ENCODE measurements at places on chromosomes 4 and X.
A peak's percentile ranks its signal among the peaks of the same experiment; 100 is the strongest.

DNA sequence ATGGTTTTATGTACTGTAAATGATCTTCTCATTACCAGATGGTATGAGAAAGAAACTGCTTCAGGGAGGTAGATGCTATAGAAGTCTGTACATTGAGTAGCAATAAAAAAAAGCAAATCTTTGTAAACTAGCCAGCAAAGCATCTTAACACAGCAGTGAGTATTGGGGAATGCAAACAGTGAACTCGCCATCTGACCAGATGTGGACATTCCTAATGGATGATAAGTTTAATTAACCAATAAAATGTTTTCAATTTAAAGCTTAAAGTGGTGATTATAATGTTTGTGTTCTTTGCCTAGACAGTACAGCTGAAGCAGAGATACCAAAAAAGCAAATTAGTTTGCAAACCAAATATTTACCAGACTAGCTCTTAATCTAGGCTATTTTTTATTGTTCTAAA lies 1144.2 kb downstream of the FAT4 start:
- DNase-seq: peak; percentile 58

GRCh38 chrX:43566170-43566569 lies 89.9 kb upstream of the MAOA start:
- DNase-seq: no peak

DNA sequence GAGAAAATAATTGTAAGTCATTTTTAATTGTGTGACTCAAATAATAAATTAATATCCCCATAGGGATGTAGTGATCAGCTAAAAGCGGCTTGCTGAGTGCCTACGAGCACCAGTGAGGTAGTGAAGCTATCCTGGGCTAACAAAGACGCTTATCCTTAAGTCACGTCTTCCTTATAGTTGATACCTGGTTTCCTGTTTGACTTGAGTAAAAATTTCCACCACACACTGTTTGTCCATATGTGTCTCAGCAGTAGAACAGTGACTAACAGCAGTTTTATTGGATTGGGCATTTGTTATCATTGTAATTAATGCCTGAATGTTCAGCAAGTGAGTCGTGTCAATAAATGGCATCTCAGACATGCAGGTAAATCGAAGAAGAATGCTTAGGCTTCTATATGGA lies 241.1 kb downstream of the GRXCR1 start:
- DNase-seq: no peak

GRCh38 chrX:81232218-81232617 lies 30.3 kb downstream of the SH3BGRL start:
- no peak for DNase-seq

DNA sequence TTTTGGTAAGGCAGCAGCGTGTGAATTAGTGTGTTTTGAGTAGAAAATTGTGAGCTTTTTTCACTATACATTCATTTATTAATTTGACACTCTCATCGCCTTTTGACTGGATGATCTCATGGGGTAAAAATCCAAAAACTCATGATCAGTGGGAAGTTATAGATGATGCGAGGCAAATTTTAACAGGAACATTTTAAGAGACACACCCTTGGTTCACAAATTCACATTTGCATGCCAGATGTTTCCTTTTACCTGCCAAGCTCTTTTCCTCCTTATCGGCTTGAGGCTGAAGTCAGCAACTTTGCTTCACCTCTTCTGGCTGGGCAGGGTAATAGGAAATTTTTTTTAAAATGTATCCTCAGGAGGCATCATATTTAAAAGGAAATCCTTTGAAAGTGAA lies 318.0 kb upstream of the HS3ST1 start:
- no peak for DNase-seq

DNA sequence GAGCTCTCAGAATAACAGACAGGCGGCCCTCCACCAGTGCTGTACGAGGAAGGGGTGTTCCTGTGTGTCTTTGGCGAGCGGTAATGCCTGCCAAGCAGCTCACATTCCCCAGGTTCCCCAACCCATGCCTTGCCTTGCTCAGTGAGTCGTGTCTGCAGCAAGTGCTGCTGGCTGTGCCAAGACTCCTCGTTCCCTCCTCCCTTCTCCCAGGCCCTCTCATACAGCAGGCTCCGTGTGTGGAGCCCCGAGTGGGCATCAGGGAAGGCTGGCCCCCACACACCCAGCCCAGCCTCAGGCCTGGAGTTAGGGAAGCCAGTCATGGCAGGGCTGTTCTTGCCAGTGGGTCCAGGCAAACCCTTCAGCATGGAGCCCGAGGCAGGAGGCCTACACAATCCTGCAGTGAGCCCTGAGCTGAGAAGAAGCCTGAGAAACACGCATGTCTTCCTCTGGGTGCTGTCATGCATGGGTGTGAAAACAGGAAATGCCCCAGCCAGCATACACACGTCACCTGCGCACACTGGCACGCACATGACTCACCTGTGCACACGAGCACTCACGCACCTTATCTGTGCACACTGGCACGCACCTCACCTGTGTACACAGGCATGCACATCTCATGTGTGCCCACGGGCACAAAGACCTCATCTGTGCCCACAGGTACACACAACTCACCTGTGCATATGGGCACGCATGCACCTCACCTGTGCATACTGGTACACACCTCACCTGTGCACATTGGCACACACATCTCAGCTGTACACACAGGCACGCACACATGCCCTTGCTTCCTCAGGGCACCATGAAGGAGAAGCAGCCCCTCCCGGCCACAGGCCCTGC lies 238.7 kb downstream of the DHRSX start:
- DNase-seq: no peak

DNA sequence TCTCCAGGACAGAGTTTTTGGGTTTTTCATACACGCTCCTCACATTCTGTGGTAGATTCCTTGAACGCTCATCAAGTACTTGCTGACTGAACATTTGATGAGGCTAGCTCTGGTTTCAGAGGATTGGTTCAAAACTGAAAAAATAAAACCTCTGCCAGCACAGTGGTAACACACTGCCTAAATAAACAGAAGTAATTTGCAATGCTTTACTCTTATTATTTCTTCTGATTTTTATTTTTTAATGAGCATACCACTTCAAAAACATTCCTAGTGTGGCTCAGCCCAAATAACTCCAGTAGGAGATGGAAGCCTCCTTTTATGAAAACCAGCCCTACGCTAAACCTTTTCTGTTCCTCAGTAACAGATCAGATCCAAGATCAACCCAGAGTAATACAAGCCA lies 72.0 kb upstream of the INTU start:
- DNase-seq: no peak

DNA sequence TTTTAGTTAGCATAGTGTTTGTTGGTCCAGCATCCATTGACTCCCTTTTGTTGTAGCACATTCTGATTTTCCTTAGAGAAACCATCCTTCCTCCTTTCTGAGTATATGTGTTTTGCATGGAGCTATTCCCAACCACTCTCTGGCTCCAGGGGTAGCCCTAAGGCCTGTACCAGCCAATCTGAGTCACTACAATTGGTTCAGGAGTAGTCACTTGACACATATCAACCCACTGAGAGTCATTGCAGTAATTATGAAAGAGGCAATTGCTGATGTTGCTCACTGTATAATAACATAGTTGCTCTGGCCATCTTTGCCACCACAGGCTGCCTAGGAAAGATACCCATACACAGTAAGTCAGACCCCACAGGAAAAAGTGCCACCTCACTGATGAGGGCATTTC lies 71.2 kb upstream of the GRID2 start:
- DNase-seq: no peak

GRCh38 chrX:119015407-119016237 lies 41.2 kb downstream of the LONRF3 start:
- peak; percentile 61 for DNase-seq

DNA sequence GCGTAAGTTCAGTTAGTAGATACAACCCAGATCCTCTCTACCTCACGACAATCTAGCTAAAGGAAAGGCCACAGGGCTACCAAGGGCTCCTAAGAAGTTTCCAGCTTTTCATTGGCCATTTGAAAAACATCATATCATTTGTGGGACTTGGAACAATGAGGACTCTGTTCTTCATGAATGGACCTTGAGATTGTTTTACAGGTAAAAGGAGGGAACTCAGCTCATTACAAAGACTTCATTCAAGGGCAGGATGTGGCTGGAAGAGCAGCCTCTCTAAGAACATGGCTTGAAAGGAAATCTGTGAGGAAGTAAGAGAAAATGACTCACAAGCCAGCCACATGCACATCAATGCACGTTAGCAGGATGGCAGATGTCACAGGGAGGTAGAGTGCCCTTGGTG lies 105.9 kb upstream of the SLC7A11 start:
- DNase-seq: no peak

DNA sequence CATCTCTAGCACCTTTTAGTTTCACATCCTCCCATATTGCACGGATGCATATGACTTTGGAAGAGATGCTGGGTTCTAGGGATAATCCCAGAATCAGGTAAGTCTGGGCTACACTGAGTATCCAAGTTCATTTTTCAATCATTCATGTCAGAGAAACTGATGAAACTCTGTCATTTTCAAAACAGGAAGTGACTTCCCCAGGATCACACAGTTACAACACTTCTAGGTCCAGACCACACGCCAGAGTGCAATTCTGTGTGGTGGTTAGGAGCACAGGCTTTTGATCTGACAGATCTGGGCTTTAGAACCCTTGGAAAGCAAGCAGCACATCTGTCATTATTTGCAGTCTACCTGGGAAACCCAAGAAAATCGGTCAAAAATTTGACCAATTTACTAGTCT lies 52.1 kb upstream of the CDKN2AIP start:
- DNase-seq: no peak

DNA sequence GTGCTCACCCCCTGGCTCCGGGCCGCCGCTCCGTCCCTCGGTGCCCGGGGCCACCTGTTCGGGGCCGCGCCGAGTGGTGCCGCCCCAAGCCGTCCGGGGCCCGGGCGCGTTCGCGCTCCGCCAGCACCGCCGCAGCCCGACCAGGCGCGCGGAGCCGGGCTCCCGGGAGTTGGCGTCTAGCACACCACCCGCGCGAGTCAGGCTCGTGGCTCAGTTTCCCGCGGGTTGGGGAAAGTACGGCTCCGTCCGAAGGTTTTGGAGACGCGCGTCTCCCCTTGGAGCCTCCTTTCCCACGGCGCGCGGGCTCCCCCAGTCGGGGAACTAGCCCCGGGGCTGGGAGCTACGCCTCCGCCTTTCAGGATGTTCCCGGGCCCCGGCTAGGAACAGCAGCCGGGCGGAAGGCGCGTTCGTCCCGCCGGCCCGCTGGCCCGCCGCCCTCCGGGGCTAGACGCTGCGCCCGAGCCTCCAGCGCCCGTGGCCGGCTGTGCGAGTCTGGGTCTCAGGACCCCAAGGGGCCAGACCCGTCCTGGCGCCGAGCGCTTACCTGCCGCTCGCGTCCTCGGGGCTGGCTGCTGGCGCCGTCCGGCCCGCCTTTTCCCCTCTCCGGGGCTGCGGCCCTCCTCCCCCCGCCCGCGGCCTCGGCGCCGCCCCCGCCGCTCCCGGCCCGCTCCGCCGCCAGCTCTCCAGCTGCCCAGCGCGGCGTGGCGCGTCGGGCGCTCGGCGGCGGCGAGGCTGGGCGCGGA lies at the start of gene ADGRG2:
Gene ADGRG2, minus strand, starts transcription at position 571 of the 743 bp plus-strand sequence. CDS start 53,634 bp downstream, outside the sequence.
- peak; percentile 5 for DNase-seq

DNA sequence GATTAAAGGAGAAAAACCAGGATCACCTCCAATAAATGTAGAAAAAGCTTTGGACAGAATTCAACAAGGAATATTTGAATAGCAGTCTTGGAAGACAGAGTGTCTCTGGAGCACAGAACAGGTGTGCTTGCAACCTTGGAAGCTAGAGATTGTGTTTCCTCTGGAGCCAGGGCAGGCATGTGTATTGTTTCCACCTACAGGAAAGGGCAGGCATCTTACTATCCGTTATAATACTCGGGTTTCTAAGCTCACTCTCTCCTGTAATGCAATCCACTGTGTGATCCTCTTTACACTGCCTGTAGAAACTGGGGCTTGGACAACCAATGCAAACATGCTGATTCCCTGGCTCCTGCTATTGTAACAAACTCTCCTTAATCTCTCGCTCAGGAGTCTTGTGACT lies 14.4 kb downstream of the CCDC110 start:
- DNase-seq: no peak

- DNase-seq: no peak
These were observed 76.7 kb downstream of the TMEM131L start for GRCh38 chr4:153542834-153543233.

GRCh38 chr4:99457270-99457669 lies 22.1 kb upstream of the ADH7 start:
- peak; percentile 11 for DNase-seq

DNA sequence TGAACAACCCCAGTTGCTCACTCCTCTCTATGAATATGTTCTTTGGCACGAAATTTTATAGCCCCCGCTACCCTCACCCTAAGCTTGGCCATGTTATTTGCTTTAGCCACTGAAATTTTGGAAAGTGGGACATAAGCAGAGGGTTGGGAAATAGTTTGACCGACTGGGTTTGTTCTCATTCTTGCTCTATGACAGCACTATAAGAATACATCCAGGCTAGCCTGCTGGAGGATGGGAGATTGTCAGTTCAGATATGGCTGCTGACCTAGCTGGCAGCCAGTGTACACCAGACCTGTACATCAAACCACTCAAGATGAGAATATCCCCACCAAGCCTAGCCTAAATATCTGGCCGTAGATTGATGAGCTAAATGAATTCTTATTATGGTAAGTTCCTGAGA lies 298.1 kb downstream of the PDGFC start:
- DNase-seq: peak; percentile 50

- DNase-seq: peak; percentile 33
These were observed 47.5 kb downstream of the PKD2 start for GRCh38 chr4:88054901-88055300.

- no peak for DNase-seq
These were observed 2043.5 kb upstream of the AGA start for GRCh38 chr4:179485781-179486180.

DNA sequence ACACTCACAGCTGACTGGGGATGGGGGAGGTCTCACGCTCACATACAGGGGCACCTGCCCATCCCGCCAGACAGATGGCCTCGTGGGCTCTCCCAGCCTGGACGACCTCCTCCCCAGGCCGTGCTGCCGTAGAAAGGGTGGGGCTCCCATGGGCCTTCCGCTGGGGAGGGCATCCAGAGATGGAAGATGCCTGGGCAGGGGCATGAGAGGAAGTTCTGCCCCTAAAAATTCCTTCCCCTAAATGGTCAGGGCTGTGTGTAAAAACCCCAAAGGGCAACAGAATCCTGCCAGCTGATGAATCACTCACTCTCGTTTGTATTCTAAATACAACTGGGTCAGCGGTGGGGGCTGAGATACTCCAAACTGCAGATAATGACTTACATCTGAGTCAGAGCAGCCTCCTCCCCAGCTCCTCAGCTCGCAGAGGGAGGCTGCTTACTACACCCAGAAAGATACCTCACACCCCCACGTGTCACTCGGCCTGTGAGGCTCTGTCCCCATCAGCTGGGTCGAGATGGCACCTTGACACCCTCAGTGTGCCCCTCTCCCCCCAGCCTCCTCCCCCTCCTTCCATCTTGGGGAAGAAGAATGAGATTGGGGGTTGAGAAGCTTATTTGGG lies 10.1 kb downstream of the WDR1 start:
- DNase-seq: peak; percentile 95

DNA sequence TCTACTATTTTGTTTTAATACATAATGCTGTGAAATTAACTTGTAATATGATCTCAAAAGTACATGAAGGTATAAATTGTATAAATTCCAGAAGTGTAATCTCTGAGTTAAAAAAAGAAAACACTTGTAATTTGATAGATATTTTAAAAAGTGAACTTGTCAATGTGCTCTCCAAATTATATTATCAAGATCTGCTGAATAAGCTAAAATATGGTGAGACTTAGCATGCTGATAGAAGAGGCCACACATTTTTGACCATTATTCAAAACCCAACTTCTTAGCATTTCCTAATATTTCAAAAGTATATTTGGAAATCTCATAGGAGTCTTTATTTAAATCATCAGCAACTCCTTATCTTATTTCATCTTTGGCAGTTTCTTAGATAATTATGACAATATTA lies 657.1 kb upstream of the BOD1L1 start:
- no peak for DNase-seq

All from AG10803 (cell line).